AG10803 (cell line): ENCODE measurements at places on chromosomes 6 and 20.
A peak's percentile ranks its signal among the peaks of the same experiment; 100 is the strongest.

DNA sequence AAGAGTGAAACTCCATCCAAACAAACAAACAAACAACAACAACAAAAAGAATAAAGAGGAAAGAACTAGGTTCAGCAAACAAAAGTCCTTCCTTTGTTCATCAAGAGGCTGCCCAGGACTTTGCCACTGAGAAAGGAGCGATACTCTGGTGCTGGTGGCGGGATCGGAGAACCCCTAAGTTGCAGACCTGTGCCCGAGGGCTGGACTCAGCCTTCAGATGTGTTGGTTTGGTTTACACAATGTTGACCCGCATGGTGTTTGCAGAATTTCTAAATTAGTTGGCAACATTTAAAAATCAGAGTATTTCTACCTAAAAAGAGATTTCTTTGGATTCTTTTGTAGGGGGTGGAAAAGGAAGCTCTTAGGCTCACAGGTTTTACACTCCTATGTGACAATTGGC, 42.5 kb downstream of the TRAM2 start:
- no peak for DNase-seq

- DNase-seq, result no peak
These were observed 181.2 kb downstream of the ZDHHC14 start for GRCh38 chr6:157561929-157562810.

DNA sequence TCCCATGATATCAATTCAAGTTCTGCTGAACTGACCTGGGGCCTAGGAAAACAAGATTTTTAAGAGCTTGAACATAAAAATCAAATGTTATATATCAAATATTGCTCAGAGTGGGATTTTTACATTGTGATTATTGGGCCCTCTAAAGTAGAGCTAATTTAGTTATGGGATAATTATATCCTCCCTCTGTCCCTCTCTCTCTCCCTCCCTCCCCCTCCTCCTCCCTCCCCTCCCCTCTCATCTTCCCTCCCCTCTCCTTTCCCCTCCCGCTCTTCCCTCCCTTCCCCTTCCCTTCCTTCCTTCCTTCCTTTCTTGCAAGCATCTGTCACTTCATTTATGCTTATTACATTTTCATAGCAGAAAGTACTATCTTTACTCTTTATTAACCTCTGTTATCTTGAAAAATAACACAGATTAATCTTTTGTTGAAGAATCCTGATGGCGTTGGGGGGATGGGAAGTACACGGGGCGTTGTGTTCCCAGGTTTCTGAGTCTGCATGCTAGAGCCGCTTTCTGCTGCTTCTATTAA, 32.8 kb downstream of the KIF25 start:
- no peak for DNase-seq

DNA sequence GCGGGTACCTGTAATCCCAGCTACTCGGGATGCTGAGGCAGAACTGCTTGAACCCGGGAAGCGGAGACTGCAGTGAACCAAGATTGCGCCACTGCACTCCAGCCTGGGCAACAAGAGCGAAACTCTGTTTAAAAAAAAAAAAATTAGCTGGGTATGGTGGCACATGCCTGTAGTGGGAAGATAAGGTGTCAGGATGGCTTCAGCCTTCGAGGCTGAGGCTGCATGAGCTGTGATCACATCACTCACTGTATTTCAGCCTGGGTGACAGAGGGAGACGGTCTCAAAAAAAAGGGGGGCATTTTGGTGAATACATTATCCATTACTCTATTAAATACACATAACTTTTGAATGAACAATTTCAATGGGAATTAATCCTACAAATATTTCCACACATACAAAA, 32.4 kb downstream of the SNX3 start:
- no peak for DNase-seq

GRCh38 chr6:26225848-26226578, 138.8 kb downstream of the HFE start:
- DNase-seq, result no peak

DNA sequence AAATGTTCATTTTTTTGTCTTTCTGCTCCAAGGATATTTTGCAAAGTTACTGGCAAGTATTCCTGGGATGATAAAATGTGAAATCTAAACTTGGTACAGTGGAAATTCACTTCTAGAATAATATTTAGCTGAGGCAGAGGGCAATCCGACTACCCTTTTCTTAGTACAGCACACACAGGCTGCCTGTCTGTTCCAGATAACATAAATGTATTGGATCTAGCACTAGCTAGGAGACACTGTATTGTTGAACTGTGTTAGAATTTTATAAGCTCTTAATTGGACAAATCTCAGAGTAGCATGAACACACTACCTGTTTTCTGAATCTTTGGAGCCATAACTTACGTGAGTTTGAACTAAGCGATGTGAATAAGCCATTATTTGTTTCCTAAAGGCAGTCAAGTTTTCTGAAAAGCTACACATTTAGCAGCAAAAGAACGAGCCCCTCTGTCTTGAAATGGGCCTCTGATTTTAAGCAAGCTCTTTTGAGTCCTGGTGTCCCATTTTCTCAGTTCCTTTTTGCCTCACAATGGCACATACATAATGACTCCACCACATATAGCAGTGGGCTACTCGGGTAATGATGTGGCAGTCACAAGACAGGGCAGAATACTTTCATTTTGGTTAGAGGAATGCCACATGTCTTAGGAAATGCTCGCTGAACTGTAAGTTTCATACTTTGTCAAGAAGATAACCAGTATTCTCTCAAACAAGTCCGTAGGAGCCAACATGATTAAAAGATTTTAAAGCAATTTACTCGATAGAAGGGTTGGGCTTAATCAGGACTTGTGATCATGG, 116.5 kb upstream of the ESR1 start:
- peak; percentile 58 for DNase-seq

- DNase-seq, result no peak
These were observed 47.1 kb upstream of the TMEM181 start for GRCh38 chr6:158512809-158513208.

- DNase-seq, result no peak
These were observed 60.7 kb upstream of the LAMA2 start for GRCh38 chr6:128822271-128822670.
